ENCODE measurements at places on chromosomes 12 and 14. TPM values are rescaled to one million over a fixed set of nuclear protein-coding genes. Genes with fewer than 3 reads are reported as not detected.
A peak's percentile ranks its signal among the peaks of the same experiment; 100 is the strongest.

- H3K27me3 ChIP-seq = no peaks in the 10 kb centered on the region
- H3K27ac ChIP-seq = no peak overlapping the region
- DNase-seq = no peak
Observed at GRCh38 chr12:101302741-101303140, 22.8 kb downstream of the UTP20 start.

- H3K27ac ChIP-seq = no peak overlapping the region
- H3K27me3 ChIP-seq = peaks cover 18% of the 10 kb centered on the region
- no peak overlapping the region for H3K4me3 ChIP-seq
- no peaks in the 10 kb centered on the region for H3K36me3 ChIP-seq
Observed at GRCh38 chr12:1919284-1919683, 832 bp upstream of the CACNA2D4 start.

GRCh38 chr14:81889529-81889928, 355.9 kb upstream of the SEL1L start:
- H3K4me1 ChIP-seq = no peaks in the 10 kb centered on the region
- no peaks in the 10 kb centered on the region for H3K27me3 ChIP-seq
- H3K4me3 ChIP-seq = no peak overlapping the region

DNA sequence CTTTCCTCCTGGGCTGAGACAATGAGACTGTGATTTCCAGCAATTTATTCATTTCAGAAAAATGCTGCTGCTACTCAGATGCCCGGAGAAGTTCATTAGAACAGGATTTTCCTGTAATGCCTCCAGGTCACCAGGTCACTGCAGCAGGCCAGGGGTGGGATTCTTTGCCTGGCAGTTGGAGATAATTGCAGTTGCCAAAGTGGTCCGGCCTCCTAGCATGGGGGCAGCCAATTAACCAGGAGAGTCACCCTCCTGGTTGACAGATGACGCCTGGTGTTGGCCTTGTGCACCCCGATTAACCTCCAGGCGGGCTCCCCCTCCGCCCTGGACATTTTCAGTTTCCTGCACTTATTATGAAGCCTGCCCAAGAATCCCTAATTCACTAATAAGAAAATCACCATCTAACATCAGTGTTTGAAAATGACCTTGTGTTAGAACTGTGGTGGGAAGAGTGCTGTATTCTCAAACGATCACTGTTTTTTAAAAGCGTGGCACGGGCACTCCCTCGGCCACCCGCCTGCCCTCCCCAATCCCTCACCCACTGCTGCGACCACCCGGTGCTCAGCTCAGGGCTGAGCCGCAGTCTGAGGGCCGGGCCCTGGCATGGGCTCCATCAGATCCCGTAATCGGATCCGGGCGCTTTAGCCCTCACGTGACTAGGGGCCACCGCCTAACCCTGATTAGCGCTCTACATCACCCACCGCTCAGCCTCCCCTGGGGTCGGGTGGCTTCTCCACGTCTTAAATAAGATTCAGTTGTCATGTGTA, 12.9 kb downstream of the RIMBP2 start:
- no peak overlapping the region for H3K27ac ChIP-seq
- no peak for DNase-seq
- no peak overlapping the region for H3K4me3 ChIP-seq
- no peaks in the 10 kb centered on the region for H3K27me3 ChIP-seq
- H3K36me3 ChIP-seq = no peaks in the 10 kb centered on the region

- H3K27ac ChIP-seq = no peak overlapping the region
- H3K4me1 ChIP-seq = no peaks in the 10 kb centered on the region
- no peak overlapping the region for H3K4me3 ChIP-seq
- 0 out of 2 replicates have a peak, but pooled peaks cover 12% of the 10 kb centered on the region for H3K27me3 ChIP-seq
Observed at GRCh38 chr14:76125511-76125910, 26.2 kb upstream of the GPATCH2L start.

DNA sequence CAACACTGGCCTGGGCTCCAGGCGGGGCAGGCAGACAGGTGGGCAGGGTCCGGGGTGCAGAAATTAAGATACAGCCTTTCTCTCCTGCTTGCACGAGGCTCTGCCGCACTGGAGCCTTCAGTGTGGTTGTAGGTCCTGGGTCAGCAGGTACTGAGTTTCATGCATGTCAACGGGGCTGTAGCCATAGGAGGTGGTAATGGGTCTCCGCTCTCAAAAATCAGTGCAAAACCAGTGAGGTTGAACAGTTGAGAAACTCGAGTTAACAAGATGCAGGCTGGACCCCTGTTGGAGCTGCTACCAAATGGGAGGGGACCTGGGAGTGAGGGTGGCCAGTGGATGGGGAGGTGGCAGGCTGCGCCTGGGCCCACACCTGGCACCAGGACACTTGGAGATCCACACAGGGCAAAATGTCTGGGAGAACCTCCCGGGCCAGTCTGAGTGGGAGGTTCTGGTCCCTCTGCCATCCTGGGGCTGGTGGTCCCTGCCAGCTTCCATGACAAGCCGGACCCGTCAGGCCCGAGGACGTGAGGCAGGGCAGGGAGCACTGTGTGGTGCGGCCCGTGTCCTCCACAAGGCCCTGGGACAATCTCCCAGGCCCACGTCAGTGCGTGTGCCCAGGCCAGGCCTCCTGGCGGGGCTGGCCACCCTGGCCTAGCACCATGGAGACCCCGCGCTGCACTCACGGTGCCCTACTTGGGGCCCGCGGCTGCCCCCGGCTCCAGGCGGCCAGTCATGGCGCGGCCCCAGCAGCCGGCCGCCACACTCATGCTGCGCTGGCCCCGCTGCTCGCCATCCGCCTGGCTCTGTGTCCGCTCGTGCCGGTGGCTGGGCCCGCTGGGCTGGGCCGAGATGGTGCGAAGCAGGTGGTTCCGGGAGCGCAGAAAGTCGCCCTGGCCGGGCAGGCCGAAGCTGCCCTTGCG, 5.1 kb downstream of the ARL6IP4 start:
- no peak overlapping the region for H3K4me3 ChIP-seq
- H3K27me3 ChIP-seq = no peaks in the 10 kb centered on the region
- DNase-seq = no peak
- H3K27ac ChIP-seq = no peak overlapping the region
- peaks cover 11% of the 10 kb centered on the region for H3K4me1 ChIP-seq

DNA sequence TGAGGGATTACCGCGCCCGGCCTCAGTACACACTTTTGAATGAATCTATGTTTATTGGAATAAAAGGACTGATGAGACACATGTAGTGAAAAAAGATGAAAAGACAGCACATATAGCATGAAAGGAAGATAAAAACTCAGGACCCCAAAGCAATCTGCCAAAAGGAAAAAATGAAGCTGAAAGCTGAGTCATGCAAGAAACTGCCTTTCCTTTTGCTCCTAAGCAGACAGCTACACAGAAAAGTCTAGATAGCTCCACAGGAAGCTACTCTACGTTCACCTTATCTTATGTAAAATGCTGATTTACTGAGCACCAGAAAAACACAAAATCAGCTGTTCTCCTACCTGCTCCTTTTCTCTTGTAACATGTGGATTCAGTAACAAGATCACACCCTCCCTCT, 128.4 kb downstream of the NTF3 start:
- no peaks in the 10 kb centered on the region for H3K36me3 ChIP-seq
- no peak overlapping the region for H3K4me3 ChIP-seq

- no peak for DNase-seq
- no peaks in the 10 kb centered on the region for H3K4me1 ChIP-seq
- no peaks in the 10 kb centered on the region for H3K27me3 ChIP-seq
- H3K36me3 ChIP-seq = no peaks in the 10 kb centered on the region
- H3K27ac ChIP-seq = no peak overlapping the region
- no peak overlapping the region for H3K4me3 ChIP-seq
Observed at GRCh38 chr14:44405011-44405486, 102.0 kb downstream of the FSCB start.

- no peaks in the 10 kb centered on the region for H3K36me3 ChIP-seq
- H3K27me3 ChIP-seq = peaks cover 39% of the 10 kb centered on the region
- no peak overlapping the region for H3K4me3 ChIP-seq
- H3K27ac ChIP-seq = no peak overlapping the region
- no peak for DNase-seq
Observed at GRCh38 chr14:70803321-70804310, 5.7 kb downstream of the MAP3K9 start.

GRCh38 chr12:81224626-81225025, 146.7 kb downstream of the ACSS3 start:
- H3K36me3 ChIP-seq = no peaks in the 10 kb centered on the region
- no peaks in the 10 kb centered on the region for H3K27me3 ChIP-seq
- no peak for DNase-seq
- H3K4me3 ChIP-seq = no peak overlapping the region
- H3K4me1 ChIP-seq = peaks cover 28% of the 10 kb centered on the region
- no peak overlapping the region for H3K27ac ChIP-seq

- H3K27ac ChIP-seq = no peak overlapping the region
- no peak overlapping the region for H3K4me3 ChIP-seq
- no peaks in the 10 kb centered on the region for H3K4me1 ChIP-seq
- no peak for DNase-seq
- no peaks in the 10 kb centered on the region for H3K36me3 ChIP-seq
Observed at GRCh38 chr14:106518054-106518943, 991.9 kb downstream of the TMEM121 start.

- no peak overlapping the region for H3K4me3 ChIP-seq
- no peaks in the 10 kb centered on the region for H3K36me3 ChIP-seq
- H3K4me1 ChIP-seq = no peaks in the 10 kb centered on the region
- H3K27ac ChIP-seq = no peak overlapping the region
- H3K27me3 ChIP-seq = no peaks in the 10 kb centered on the region
Observed at GRCh38 chr14:23633160-23633701, 2.9 kb upstream of the DHRS2 start.

DNA sequence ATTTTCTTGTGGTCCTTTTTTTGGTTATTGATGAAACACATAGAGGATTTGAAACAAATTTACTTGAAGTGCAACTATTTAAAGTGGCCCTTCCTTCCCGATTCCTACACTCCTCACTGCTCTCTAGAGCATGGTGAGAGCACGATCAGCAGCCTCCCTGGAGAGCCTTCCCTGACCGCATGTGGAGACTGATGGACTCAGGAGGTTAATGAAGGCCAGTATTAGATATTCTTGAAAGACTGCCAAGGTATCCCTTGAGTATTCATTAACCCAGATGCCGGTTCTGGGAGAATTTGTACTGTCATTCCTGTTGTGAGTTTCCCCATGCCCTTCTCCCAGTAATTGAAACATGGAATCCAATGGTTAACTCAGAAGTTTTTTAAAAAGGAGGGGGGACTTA, 102.8 kb upstream of the FGD4 start:
- H3K36me3 ChIP-seq = peaks cover 7% of the 10 kb centered on the region
- no peaks in the 10 kb centered on the region for H3K27me3 ChIP-seq
- H3K4me1 ChIP-seq = no peaks in the 10 kb centered on the region
- no peak overlapping the region for H3K4me3 ChIP-seq
- no peak for DNase-seq

DNA sequence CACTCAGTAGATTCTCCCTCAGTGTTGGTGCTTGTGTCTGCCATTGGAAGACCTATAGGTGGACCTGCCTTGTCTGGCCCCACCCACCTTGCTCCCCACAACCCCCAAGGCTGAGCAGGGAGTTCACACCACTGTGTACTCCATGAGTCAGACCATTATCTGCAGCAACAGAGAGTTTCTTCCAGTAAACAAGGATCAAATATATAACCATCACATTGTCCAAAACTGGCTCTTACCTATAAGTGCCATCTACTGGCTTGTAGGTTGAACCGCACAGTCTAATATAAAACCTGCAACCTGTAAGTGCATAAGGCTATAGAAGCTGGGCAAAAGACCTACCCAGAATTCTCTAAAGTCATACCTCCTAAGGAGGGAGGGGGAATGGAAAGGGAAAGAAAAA, 7.9 kb downstream of the TAS2R13 start:
- no peaks in the 10 kb centered on the region for H3K27me3 ChIP-seq
- no peaks in the 10 kb centered on the region for H3K4me1 ChIP-seq
- H3K27ac ChIP-seq = no peak overlapping the region
- no peak overlapping the region for H3K4me3 ChIP-seq
- DNase-seq = no peak

GRCh38 chr12:100789146-100789545, 5.4 kb upstream of the ANO4 start:
- H3K27me3 ChIP-seq = no peaks in the 10 kb centered on the region
- H3K4me1 ChIP-seq = peaks cover 14% of the 10 kb centered on the region
- DNase-seq = peak; percentile 73
- H3K27ac ChIP-seq = no peak overlapping the region
- H3K4me3 ChIP-seq = no peak overlapping the region

GRCh38 chr14:21199611-21200560, 44.0 kb upstream of the OR5AU1 start:
- H3K4me3 ChIP-seq = no peak overlapping the region
- H3K27me3 ChIP-seq = no peaks in the 10 kb centered on the region
- DNase-seq = peak; percentile 22
- peaks cover 12% of the 10 kb centered on the region for H3K36me3 ChIP-seq
- H3K27ac ChIP-seq = no peak overlapping the region

GRCh38 chr12:111557271-111558106, 41.6 kb downstream of the ATXN2 start:
- H3K27ac ChIP-seq = peak overlapping the region; percentile 65
- H3K36me3 ChIP-seq = 0 out of 2 replicates have a peak, but pooled peaks cover 5% of the 10 kb centered on the region
- DNase-seq = peak; percentile 66
- H3K4me1 ChIP-seq = peaks cover 44% of the 10 kb centered on the region
- H3K4me3 ChIP-seq = peak overlapping the region; percentile 43

- DNase-seq = peak; percentile 31
- no peak overlapping the region for H3K27ac ChIP-seq
- no peak overlapping the region for H3K4me3 ChIP-seq
- peaks cover 43% of the 10 kb centered on the region for H3K4me1 ChIP-seq
- H3K27me3 ChIP-seq = no peaks in the 10 kb centered on the region
Observed at GRCh38 chr12:56590237-56590830, 39.8 kb downstream of the BAZ2A start.

DNA sequence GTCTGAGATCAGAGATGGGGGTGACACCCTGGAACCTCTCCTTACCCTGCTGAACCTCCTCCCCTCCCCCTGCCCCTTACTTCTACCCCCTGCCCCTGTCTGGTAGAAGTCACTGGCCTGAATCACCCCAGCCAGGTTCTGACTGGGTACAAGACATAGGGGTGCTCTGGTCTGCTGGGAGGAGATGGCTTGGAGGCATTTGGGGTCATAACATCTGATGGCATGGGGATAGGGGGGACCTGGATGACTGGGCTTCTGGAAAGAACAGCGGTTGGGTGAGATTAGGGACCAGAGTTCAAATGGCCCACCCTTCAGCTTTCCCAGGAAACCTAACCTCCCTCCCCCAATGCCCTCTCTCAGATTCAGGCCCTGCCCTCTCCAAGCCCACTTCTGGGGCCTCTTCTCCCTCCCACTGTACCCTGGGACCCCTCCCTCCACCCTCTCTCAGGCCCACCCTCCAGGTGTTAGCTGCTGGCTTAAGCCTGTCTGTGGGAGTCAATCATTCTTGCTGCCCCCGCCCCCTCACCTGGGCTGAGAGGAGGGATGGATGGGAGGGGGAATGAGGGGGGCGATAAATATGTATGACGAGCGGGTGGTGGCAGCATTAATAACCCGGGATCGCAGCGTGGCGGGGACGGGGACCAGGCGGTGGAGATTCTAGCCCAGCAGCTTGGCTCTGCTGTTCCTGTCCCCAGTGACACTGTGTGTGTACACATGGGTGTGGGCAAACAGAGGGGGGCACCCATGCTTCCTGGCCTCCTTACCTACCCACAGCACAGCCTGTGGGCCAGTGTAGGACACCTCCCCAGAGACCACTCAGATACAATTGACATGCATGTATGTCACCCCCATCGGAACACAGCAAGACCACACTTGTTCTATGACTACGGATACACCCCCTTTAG, 5.9 kb downstream of the NXPH4 start:
- no peak overlapping the region for H3K4me3 ChIP-seq
- no peak overlapping the region for H3K27ac ChIP-seq
- no peaks in the 10 kb centered on the region for H3K36me3 ChIP-seq
- H3K27me3 ChIP-seq = peaks cover 17% of the 10 kb centered on the region
- H3K4me1 ChIP-seq = peaks cover 5% of the 10 kb centered on the region
- DNase-seq = no peak

Gene TMEM117
- 19.1 TPM for total RNA-seq

Gene TSPAN8
- total RNA-seq = not detected

Gene CLEC2D
- total RNA-seq = 6.6 TPM

Gene IL26
- total RNA-seq = not detected

Gene GPR137C
- total RNA-seq = 0.89 TPM

Gene RNASE3
- total RNA-seq = not detected

Gene PMEL
- total RNA-seq = 0.13 TPM

Gene LRRIQ1
- total RNA-seq = 0.11 TPM

Gene SIX1
- total RNA-seq = 11.7 TPM

Gene TSFM
- 37.9 TPM for total RNA-seq
